ENCODE measurements at places on chromosomes 2 and 18.
A peak's percentile ranks its signal among the peaks of the same experiment; 100 is the strongest.

DNA sequence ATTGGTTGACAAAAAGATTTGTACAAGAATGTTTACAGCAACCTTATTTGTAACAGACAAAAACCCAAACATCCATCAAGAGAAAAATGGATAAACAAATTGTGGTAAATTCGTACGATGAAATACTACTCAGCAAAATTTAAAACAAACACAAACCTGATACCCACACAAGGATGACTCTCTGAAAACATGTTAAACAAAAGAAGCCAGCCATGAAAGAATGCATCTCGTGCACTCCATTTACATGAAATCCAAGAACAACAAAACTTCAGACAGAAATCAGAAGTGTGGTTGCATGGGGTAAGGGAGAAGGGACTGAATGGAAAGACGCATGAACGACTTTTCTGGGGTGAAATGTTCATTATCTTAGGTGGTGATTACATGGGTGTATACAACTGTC lies 93.4 kb downstream of the SLC25A12 start:
- no peak for DNase-seq

GRCh38 chr2:105313877-105314276 lies 15.7 kb downstream of the TGFBRAP1 start:
- DNase-seq: no peak

- no peak for DNase-seq
Observed at GRCh38 chr18:56563568-56563967, 74.8 kb downstream of the TXNL1 start.

DNA sequence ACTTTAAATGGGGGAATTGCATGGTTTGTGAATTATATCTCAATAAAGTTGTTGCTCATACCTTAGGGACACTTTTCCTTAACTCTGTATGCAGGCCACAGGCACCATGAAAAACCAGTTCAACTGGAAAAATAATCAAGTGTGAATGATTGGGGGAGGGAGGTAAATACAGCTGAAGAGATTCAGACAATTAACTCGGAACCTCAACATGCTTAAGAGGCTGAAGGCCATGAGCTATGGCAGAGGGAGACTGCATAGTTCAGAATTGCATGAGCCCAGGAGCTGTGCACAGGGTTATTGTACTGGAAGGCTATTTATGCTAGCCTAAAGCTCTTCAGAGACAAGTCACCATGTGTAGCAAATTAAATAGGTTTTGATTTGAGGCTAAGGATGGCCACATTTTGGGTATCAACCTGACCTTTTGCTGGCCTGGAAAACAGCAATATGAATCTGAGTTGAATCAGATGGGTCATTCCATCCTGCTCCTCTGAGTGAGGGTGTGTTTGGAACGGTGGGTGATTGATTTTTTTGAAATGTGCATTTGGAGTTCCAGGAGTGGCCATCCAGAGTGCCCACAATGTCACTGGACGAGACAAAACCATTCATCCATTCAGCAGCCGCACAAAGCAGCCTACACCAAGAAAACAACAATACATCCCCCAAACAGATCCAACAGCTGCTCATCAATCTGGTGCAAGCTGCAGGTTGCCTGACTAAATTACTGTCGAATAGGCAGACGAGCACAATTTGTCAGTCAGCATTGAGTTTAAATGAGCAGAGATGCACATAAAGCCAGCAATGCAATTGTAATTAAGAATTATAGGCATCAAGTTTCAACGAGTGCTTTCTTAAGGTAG lies 42.5 kb downstream of the HRH4 start:
- DNase-seq: no peak

DNA sequence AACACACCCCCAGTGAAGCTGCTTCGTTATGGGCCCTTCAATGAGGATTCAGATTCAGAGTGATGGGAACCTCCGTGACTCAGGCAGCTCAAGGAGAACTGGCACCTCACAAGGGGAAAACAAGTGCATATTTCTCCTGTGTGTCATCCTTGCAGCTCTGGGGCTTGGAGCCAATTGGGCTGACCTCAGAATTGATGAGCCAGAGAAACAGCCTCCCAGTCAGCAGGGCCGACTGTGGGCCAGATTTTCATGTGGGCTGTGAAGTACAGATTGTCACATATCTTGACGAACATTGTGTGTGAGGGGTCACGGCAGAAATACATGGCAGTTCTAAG lies 189.6 kb upstream of the SP5 start:
- DNase-seq: no peak

GRCh38 chr2:18065249-18065648 lies 186.8 kb downstream of the KCNS3 start:
- no peak for DNase-seq

DNA sequence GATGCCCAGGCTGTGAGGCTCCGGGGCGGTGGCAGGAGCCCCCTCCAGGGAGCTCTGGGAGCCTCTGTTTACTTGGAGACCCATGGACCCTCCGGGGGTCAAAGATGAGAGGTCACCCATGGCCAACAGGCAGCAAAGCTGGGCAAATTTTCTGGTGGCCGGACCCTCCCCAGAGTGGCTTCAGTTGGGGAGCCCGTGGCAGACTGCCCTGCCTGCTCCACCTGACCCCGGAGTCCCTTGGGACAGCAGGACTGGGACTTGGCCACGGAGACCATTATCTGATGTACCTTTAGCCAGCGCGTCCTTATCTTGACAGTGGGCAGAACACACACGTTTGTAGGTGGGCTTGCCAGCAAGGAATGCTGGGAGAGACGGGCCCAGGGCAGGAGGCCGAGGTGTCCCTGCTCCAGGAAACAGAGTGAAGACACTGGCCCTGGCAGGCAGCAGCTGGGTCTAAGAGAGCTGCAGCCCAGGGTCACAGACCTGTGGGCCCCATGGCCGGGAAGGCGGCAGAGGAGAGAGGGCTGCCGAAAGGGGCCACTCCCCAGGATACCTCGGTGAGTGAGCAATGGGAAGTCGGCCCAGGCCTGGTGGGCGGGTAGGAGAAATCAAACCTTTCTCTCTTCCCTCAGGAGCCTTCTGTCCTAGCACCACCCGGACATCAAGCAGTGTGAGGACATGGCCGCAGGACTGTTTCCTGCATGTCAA lies at the start of the genes ABCG5 and ABCG8:
ABCG5 (minus strand) TSS at position 280 of the 708 bp plus-strand sequence; CDS start at position 120, 160 bp downstream.
ABCG8 (plus strand) TSS at position 412 of the 708 bp plus-strand sequence; CDS start at position 495, 83 bp downstream.
- no peak for DNase-seq

GRCh38 chr2:54439582-54439981 lies 16.5 kb upstream of the SPTBN1 start:
- no peak for DNase-seq

- no peak for DNase-seq
Observed at GRCh38 chr2:223047260-223047761, 4.7 kb upstream of the KCNE4 start.

GRCh38 chr2:96801786-96802595 lies 14.1 kb upstream of the CNNM3 start:
- DNase-seq: peak; percentile 18

DNA sequence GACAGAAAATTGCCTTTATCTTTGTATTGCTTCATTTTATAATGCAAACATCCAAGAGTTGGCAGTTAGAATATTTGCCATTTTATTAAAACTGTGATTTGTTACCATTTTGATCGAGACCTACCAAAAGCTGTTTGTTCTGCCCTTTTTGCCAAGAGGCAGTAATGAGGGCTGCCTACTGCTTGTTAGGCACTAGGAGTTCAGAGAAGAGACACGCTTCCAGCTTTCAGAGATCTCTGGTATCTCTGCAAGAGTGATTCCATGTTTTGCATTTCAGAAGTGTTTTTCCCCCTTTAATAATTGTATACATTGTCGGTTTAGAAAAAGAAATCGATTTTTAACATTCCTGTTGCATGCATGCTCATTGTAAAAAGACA lies 628 bp downstream of the MRPL30 start:
- DNase-seq: no peak

DNA sequence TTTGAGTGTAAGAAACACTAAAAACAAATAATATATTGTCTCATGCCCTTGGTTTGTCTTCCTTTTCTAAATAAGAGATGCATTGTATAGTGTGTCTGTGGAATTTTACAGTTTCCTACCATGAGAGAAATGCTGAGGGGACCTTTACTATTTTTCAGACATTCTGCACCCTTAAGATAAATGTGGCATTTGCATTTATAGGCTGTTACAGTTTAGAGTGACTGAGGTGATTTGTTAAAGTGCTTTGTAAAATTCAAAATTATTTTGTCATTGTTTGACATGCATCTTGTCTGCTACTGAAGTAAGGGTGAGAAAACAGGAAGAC lies 78.9 kb upstream of the ZSWIM2 start:
- no peak for DNase-seq

- no peak for DNase-seq
Observed at GRCh38 chr2:4715065-4715464, 977.1 kb upstream of the SOX11 start.

DNA sequence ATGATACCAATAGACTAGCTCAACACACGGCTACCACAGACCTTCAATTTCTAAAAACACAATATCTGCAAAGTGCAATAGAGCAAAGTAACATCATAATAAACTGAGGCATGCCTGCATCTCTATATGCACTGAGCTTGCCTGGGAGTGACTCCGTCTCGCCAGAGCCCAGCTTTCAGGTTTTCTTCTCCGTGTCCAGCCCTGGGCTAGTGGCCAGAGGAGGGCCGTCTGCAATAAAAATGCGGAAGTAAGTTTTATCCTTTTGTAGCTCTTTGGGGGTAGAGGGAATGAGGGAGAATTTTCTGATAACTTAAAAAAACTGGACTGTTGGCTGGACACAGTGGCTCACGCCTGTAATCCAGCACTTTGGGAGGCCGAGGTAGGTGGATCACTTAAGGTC lies 41.0 kb upstream of the GPR17 start:
- no peak for DNase-seq

- no peak for DNase-seq
Observed at GRCh38 chr18:25283781-25284180, 68.2 kb downstream of the ZNF521 start.

Data from stimulated activated CD8-positive, alpha-beta memory T cell treated with anti-CD3 and anti-CD28 coated beads, Interleukin-4, amount 100 ng/mL, for 24 hours (primary cell).